Left kidney (tissue), 8 donors: ENCODE measurements at places on chromosomes 11 and 22. TPM values are rescaled to one million over a fixed set of nuclear protein-coding genes. Genes with fewer than 3 reads are reported as not detected.

Gene TSGA10IP
- polyA plus RNA-seq: 0.23 TPM

Gene TIRAP
- 15.5 TPM for polyA plus RNA-seq

Gene ART5
- polyA plus RNA-seq: 4.1 TPM

Gene NEU3
- polyA plus RNA-seq: 15.6 TPM

Gene DUSP8
- polyA plus RNA-seq: 3.2 TPM

Gene LMO2
- polyA plus RNA-seq: 28.6 TPM

Gene ST14
- 23.5 TPM for polyA plus RNA-seq

Gene POTEH
- polyA plus RNA-seq: not detected

Gene CD44
- 10.1 TPM for polyA plus RNA-seq

Gene ACRV1
- polyA plus RNA-seq: 1.4 TPM

Gene ENTHD1
- not detected for polyA plus RNA-seq

Gene ME3
- polyA plus RNA-seq: 29.7 TPM

Gene MEI1
- 4.6 TPM for polyA plus RNA-seq

Gene OR51B5
- polyA plus RNA-seq: 0.20 TPM

Gene DPP3
- 24.3 TPM for polyA plus RNA-seq

Gene CDC42EP1
- polyA plus RNA-seq: 30.8 TPM

Gene LDHAL6A
- 1.5 TPM for polyA plus RNA-seq

Gene ANGPTL5
- not detected for polyA plus RNA-seq

Gene SLC15A3
- polyA plus RNA-seq: 15.7 TPM

Gene SYTL2
- polyA plus RNA-seq: 106 TPM

Gene EFCAB6
- 6.5 TPM for polyA plus RNA-seq

Gene ASCL2
- polyA plus RNA-seq: 1.7 TPM

Gene C22orf42
- not detected for polyA plus RNA-seq

Gene DGCR6
- polyA plus RNA-seq: 6.6 TPM

Gene DCDC1
- polyA plus RNA-seq: 6.9 TPM

Gene EIF4ENIF1
- polyA plus RNA-seq: 55.5 TPM

Gene ANO5
- 6.5 TPM for polyA plus RNA-seq

Gene CCDC81
- 1.3 TPM for polyA plus RNA-seq

Gene TRIM48
- not detected for polyA plus RNA-seq

Gene TCN2
- 65.2 TPM for polyA plus RNA-seq

Gene DEFB131B
- 1.4 TPM for polyA plus RNA-seq

Gene CYP2D6
- 6.2 TPM for polyA plus RNA-seq

Gene TCN1
- polyA plus RNA-seq: not detected
